Foreskin keratinocyte (primary cell): ENCODE measurements at places on chromosomes 5 and 9. TPM values are rescaled to one million over a fixed set of nuclear protein-coding genes. Genes with fewer than 3 reads are reported as not detected.

- peak; percentile 62 for DNase-seq
Measured at GRCh38 chr5:66247176-66247960, 103.3 kb downstream of the SREK1 start.

DNA sequence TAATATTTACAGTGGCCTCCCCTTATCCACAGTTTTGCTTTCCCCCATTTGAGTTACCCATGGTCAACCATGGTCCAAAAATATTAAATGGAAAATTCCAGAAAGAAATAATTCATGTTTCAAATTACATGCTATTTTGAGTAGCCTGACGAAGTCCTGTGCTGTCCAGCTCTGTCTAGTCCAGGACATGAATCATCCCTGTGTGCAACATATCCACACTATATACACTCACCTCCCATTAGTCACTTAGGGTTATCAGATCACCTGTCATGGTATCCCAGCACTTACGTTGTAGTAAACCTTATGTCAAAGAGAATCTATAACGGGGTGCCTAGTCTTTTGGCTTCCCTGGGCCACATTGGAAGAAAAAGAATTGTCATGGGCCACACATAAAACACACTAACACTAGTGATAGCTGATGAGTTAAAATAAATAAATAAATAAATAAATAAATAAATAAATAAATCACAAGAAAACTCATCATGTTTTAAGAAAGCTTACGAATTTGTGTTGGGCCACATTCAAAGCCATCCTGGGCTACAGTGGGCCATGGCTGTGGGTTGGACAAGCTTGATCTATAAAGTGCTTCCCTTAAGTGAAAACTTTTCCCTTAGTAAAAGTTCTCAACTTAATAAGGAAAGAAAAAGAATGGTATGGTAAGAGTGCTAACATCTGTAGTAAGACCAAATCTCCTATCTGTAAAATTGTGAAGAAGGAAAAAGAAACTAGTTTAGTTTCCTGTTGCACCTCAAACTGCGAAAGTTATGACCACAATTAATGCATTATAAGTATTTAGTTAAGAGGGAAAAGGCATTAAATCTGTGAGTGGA lies 15.9 kb upstream of the OMD start:
- DNase-seq, result peak; percentile 83

DNA sequence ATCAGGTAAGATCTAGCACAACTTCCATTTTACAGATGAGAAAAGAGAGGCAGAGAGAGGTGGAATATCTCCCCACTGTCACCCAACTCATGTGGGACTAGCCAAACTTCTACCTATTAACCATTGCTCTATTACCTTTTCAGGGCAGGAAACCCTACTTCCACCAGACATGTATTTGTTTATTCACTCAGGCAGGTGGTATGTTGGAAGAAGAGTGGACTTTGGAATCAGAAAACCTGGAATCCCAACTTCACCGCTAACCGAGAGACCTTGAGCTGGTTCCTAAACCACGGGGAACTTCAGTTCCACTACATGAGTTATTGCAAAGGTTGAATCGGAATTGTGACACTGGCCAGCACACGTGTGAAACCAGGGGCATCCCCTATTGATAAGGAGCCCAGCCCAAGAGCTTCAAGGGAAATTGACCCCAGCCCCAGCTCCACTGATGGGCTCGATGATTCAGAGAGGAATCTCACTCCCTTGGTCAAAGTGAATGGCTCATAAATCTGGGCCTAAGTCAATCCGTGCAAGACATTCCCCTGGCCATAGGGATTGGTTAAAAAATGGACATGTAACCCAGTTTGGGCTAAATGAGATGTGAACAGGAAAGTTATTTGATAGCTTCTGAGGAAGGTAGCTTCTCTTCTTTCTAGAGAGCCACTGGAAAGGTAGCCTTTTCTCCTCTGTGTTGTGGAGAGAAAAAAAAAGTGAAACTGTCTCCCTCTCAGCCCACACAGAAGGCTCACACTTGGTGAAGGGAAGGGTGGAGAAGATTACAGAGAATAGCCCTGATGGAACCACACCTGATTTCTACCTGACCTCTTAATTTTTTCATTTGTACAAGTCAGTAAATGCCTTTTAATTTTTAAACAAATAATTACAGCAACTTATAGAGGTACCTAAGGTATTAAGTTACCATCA lies 5.5 kb upstream of the GLIS3 start:
- no peak for DNase-seq

Gene AOPEP
- total RNA-seq, result 25.7 and 28.5 TPM in 2 replicates

GRCh38 chr5:74851684-74852353 lies 14.4 kb downstream of the FAM169A start:
- DNase-seq, result peak; percentile 65

Gene WNT8A
- not detected in 2 replicates for total RNA-seq

- peak; percentile 79 for DNase-seq
Measured at GRCh38 chr9:122364117-122364782, 6.6 kb upstream of the PTGS1 start.

DNA sequence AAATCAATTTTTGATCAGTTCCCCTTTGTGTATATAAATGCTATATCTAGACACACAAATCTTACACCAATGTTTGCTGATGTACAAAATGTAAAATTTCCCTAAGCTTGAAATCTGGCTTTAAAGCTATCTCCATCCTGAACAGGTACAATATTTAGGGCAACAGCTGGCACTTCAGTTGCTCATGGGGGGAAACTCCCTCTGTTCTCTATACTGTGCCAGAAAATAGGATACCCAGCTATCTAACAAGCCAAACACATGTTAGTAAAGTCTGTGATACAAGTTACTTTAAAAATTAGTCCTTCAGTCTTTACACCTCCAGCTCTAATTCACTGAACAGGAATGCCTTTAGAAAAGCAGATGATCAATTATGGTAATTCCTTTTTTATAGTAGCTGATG lies 191.8 kb downstream of the SLF1 start:
- DNase-seq, result no peak

- peak; percentile 77 for DNase-seq
Measured at GRCh38 chr5:96114736-96115135, 153.1 kb upstream of the ELL2 start.

Gene ARAP3
- total RNA-seq, result 4.8 and 7.0 TPM in 2 replicates

GRCh38 chr5:156019571-156020180 lies 307.3 kb upstream of the SGCD start:
- no peak for DNase-seq

Gene FREM1
- total RNA-seq, result not detected in 2 replicates

GRCh38 chr9:79925326-79925725 lies 353.6 kb downstream of the TLE4 start:
- DNase-seq, result no peak

GRCh38 chr5:66558560-66558959 lies 37.6 kb upstream of the MAST4 start:
- no peak for DNase-seq

DNA sequence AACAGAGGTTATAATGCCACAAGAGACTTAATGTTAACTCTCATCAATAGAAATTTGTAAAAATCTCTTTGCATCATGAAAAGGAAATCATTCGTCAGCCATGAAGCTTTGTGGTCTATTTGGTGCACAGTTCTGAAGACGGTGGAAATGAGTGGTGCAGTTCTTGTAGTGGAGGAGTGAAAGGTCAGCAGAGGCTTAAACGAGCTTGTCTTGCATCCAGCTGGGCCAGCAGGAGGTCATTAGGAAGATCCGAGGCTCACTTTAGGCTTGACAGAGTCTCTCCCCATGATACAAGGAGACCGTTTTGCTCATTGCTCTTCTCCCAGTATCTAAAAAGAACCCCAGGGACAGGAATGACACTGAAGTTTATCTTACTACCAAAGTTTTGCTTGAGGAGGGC lies 440.8 kb downstream of the BNC2 start:
- DNase-seq, result no peak

DNA sequence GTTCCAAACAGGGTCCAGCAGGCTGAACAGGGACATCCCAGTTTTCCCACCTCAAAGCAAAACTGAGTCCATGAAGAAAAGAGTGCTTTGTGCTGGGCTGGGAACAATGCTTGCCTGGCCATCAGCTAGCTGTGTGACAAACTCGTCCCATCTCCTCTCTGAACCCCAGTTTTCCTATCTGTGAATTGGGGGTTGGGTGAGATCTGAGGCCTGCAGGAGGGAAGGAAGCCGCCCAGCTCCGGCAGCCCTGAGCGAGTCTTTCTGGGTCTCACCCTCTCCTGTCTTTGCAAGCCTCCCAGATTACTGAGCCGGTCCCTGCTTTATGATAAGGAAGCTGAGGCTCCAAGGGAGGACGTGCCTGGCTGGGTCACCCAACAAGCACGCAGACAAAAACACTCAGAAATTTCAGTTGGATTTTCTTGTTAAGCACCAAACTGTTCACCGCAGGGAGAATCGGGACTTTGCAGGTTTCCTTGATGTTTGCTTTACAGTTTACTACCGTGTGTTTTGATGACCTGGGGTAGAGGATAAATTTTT lies 82.6 kb upstream of the LMX1B start:
- no peak for DNase-seq

Gene DIPK1B
- total RNA-seq, result 0.07 and 0.21 TPM in 2 replicates

Gene TRAF2
- total RNA-seq, result 22.4 and 27.0 TPM in 2 replicates

DNA sequence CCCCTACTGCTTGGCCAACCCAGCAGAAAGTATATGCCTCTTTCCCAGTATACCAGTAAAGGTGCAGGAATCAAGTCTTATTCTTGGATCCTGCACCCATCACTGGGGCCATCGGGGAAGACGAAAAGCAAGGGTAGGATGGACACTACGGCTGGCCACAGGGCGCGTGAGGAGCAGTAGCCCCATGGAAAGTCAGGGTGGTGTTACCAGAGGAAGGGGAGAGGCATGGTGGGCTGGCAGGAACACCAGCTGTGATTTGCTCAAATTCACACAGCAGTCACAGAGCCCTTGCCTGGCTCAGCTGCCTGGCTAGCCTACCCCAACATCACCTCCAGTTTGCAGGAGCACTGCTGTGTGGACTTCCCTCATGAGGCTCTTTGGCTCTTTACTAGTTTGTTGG lies 34.5 kb upstream of the SAP30L start:
- DNase-seq, result no peak

DNA sequence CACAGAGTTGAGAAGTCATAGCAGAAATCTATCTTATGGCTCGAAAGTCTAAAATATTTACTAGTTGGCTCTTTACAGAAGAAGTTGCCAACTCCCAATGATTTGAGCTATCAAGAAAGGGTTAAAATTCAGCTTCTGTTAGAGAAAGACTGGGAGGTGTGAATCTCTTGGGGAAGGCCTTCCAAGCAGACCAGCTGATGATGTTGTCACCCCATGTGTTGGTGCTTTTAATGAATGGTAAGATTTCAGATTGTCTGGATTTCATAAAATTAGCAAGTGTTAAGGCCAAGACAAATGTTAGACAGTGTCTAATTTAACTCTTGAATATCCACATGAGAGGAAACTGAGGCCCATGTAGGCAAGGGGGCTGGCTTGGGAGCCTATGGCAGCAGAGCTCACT lies 63.9 kb downstream of the PPARGC1B start:
- no peak for DNase-seq

Gene XPA
- 7.8 and 7.9 TPM in 2 replicates for total RNA-seq

Gene ZNF474
- total RNA-seq, result not detected in 2 replicates

GRCh38 chr5:77239126-77239741 lies 28.8 kb downstream of the PDE8B start:
- DNase-seq, result no peak

DNA sequence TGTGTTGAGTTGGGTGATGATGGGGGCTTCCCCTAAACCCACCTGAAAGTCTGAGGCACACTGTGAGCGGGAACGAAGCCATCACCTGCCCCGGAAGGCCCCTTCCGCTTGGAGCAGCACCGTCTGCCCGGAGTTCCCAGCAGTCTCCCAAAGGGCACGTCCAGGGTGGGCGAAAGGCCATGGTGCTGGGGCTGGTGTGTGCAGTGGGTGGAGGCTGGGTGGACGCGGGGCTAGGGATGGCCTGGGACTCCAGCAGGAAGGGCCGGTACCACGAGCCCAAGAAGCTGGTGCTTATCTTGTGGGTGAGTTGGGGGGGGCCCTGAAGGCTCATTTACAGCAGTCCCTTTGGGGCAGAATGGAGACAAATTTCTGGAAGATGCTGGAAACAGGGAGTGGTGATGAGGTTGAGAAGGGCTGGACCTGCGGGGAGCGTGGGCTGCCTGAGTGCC lies 4.6 kb downstream of the FLT4 start:
- no peak for DNase-seq

- DNase-seq, result no peak
Measured at GRCh38 chr5:625516-625915, 13.4 kb downstream of the CEP72 start.

DNA sequence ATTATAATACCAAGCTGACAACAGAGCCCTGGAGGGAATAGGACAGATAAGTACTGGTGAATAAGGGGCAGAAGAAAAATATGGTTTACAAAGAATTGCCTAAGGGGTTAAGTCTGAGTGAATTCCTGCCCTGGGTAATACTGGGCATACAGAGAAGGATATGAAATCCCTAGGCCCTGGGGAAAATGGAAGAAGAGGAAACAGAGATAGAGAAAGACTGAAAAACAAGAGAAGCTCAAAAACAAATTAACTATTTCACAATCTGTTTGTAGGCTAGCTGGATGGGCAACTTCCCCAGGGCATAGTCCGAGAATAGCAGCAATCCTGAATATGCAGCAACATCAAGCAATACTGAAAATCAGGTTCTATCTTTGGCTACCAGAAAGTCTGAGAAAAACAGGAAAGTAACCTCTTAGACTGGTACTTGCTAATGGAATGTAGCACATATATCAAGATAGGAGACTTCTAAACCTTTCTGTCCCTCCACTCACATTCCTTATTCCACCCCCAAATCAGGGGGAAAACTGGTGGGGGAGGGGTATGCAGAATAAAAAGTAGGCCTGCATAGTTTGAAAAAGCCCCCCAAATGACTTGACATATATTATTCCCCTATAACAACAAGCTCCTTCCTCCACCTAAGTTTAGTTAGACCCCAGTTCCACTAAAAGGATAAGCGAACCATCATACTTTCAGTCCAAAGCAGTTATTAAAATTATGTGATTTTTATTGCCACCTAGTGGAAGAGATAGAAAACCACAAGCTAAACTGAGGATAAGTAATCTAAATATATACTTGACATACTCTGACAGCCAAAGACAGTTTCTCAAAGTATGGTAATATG lies 20.6 kb downstream of the SLC38A9 start:
- DNase-seq, result peak; percentile 23

DNA sequence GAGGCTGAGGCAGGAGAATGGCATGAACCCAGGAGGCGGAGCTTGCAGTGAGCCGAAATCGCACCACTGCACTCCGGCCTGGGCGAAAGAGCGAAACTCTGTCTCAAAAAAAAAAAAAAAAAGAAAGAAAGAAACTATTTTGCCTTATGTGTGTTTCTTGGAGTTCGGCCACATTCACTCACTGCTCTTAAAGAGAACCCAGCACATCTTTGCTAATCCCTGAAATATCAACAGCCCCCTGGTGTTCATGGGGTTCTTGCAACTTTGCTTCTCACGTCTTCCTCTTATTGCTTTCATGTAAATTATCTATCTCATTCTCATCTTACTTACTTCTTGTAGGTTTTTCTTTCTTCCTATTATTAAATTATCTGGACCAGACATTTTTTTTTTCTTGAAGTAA lies 126.3 kb upstream of the ASTN2 start:
- DNase-seq, result no peak

DNA sequence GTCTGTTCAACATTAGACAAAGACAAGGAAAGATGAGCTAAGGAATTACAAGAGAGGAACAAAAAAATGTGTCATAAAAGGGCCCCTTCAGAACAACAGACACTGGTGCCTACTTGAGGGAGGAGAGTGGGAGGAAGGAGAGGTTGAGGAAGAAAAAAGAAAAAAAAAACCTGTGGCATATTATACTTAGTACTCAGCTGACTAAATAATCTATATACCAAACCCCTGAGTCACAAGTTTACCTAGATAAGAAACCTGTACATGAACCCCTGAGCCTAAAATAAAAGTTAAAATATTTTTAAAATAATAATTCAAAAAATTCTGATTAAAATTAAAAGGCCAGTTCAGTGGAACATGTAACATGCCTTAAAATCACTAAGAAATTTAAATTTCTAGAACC lies 107.3 kb downstream of the MTREX start:
- no peak for DNase-seq

- DNase-seq, result no peak
Measured at GRCh38 chr9:106077731-106078130, 383.4 kb downstream of the TMEM38B start.
